Stimulated activated CD4-positive, alpha-beta T cell treated with anti-CD3 and anti-CD28 coated beads, Interleukin-1b, Interleukin-23, amount 100 ng/mL, for 1 hour (primary cell): ENCODE measurements at places on chromosomes 4 and X.

DNA sequence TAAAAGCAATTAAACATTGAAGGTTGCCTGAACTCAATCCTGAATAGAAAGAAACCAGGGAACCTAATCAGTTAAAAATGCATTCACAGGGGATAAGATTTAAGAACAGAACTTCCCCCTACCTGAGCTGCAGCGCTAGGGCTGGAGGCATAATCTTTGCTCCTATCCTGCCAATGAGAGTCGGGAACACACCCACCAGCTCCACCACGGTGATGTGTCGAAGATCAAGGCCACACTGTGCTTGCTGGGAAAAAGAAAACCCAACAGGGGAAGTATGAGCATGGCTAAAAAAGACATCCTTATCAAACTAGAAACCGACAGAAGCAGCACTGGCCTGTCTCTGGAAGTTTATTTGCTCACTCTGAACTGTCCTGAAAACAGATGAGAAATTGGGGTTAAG, 66.3 kb downstream of the SRPX start:
- no peak for DNase-seq

DNA sequence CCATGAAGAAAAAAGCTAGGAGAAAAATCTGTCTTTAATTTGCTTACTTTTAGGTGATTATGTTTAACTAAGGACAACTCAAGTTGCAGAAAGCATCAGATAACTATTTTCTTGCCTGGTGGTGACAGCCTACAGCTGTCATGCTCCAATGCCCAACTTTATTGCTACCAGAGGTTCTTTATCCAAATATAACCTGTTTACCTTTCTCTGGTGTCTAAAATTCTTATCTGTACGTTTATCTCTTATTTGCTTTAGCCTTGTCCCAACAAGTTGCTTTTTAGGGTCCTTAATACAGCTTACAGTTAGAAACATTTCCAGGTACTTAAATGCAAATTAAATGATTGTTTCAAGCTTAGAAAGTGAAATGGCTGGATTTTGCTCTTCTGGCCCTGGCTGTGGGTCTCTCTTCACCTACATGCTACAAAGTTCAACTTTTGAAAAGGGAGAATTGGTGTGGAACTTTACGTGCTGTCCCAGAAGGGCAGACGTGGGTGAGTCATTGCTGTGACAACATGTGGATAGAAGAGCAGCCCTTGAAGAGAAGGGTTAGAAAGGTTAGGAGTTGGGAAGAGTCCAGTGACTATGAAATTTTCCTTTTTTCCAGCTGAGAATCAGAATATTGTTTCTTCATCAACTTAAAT, 60.7 kb downstream of the HPGD start:
- DNase-seq, result no peak

DNA sequence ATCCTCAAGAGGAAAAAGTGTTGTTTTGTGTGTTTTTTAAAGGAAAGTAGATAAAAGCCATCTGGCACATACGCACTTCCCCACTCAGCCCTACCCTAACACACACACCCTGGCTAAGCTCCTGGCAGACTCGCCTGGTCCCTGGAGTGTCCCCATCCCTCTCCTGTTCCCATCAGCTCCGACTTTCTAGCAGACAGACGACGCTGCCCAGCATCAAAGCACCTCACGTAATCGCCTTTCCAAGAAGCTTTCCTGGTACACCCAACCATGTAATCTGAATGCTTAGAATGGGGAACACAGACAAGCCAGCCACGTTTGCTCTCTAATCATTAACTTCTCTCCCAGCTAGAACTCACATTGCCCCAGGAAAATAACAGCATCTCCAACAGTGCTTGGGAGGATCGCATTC, 116.2 kb downstream of the AFAP1 start:
- DNase-seq, result no peak

GRCh38 chr4:3658530-3658913, 107.7 kb upstream of the ADRA2C start:
- no peak for DNase-seq

DNA sequence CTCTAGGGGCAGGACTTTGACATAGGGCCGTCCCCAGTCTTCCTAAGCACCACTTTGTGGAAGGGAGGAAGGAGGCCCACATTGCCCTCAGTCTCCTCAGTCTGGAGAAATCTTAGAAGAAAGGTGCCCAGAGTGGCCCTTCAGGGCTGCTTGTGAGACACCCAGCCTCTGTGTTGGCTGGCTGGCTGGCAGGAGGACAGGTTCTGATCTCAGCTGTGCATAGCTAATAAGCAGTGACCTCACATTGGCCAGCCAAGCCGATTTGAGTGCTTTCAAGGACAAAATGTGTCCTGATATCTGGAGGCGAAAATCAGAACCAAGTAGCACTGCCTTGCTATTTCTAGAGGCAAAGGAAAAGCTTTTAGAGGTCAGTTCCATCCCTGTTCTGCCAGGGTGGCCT, 211.5 kb downstream of the BCOR start:
- DNase-seq, result no peak

DNA sequence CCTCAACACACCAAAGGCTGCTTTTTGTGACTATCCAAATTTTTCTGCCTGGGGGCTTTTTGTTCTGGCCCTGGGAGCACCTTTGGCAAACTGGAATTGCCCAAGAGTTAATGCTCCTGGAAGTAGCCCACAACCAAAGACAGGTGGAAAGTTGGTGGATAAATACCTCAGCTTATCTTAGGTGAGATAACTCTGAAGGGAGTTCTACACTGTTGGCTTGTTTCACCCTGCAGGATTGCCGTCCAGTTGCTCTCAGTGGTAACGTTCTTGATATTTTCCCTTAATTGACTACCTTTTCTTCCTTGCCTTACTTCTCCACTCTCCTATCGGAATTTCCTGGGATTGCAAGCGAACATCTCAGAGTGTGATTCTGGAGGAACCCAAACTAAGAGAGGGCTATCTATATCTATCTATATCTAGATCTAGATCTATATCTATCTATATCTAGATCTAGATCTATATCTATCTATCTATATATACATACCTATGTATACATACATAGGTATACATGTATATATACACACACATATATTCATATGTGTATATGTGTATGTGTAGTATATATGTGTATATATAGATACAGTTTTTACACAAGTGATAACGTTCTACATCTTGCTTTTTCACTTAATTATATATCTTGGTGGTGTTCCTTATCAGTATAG, 82.6 kb upstream of the DHX15 start:
- no peak for DNase-seq

DNA sequence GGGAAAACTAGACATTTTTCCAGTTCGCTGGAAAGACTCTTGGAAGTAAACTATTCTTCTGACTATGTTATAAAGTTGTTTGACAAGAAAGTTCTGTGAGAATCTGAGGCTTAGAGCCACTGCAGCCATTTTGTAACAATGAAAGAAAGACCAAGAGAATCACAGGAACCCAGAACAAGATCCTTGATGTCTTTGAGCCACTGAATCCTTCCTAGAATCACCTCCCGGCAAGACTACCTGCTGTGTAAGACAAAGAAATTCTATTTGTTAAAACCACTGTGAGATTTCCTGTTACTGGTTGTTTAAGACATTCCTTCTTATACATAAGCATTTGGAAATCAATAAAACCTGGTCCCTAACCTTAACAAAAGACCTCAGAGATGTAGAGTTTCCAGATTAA, 175.7 kb upstream of the RASGEF1B start:
- DNase-seq, result no peak

DNA sequence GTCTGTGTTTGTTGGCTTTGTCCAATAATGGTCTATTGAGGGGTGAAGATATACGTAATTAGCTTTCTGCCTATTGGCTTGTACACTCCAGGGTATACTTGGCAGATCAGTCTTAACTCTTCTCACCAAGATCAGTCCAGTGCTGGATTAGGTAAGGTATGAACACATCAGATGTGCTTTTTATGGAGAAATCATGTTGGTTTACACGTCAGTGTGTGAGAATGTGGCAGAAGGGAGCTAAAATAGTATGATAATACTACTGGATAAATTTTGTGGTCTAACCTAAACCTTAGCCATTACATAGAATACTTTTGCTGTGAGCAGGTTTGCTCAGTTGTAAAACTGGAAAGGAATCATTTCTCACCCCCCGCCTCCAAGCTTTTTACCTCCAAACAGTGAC, 4.2 kb downstream of the PDHA1 start:
- DNase-seq, result no peak

- DNase-seq, result no peak
Observed at GRCh38 chr4:102343964-102344519, 1.2 kb downstream of the SLC39A8 start.

GRCh38 chr4:126306152-126306869, 991.6 kb downstream of the FAT4 start:
- no peak for DNase-seq

- no peak for DNase-seq
Observed at GRCh38 chr4:112514647-112515197, 1.3 kb downstream of the NEUROG2 start.

DNA sequence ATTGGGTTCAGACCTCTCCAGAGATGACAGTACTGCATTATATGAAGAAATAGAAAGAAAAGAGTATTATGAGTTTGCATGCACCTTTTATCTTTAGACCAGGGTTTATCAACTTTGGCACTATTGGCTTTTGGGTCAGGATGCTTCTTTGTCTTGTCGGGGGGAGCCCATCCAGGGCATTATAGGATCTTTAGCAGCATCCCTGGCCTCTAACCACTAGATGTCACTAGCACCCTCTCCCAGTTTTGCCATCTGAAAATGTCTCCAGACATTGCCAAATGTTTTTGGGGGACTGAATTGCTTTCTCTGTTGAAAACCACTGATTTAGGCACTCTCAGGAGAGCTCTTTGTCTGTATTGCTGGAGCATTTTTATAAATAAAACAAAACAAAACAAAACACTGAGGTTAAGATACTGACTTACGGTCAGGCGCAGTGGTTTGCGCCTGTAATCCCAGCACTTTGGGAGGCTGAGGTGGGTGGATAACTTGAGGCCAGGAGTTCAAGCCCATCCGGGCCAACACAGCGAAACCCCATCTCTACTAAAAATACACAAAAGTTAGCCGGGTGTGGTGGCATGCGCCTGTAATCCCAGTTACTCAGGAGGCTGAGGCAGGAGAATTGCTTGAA, 23.6 kb downstream of the CA5B start:
- no peak for DNase-seq

DNA sequence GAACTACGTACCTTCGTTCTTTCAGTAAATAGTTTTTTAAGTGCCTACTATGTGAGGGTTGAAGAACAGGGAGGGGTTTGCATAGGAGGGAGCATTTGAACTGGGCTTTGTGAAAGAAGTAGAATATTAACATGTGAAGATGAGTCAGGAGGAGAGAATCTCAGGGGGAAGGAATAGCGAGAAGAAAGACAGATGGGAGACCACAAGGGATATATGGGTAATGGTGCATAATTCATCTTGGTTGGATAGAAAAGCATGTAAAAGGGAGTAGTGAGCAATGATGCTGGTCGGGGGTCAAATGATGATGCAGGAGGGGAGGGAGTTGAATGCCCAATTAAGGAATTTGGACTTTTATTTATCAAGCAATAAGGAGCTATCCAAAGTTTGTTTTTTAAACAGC, 52.7 kb downstream of the TMEM164 start:
- no peak for DNase-seq

- no peak for DNase-seq
Observed at GRCh38 chr4:147578051-147578476, 39.1 kb upstream of the TMEM184C start.

- DNase-seq, result no peak
Observed at GRCh38 chr4:152591396-152591795, 55.5 kb upstream of the FBXW7 start.

- DNase-seq, result no peak
Observed at GRCh38 chr4:41196633-41197332, 17.6 kb downstream of the APBB2 start.

- DNase-seq, result no peak
Observed at GRCh38 chr4:119872371-119873016, 194.2 kb downstream of the MAD2L1 start.

GRCh38 chrX:24415921-24416320, 49.2 kb upstream of the PDK3 start:
- no peak for DNase-seq

- DNase-seq, result no peak
Observed at GRCh38 chr4:184364100-184364921, 110.0 kb downstream of the IRF2 start.

DNA sequence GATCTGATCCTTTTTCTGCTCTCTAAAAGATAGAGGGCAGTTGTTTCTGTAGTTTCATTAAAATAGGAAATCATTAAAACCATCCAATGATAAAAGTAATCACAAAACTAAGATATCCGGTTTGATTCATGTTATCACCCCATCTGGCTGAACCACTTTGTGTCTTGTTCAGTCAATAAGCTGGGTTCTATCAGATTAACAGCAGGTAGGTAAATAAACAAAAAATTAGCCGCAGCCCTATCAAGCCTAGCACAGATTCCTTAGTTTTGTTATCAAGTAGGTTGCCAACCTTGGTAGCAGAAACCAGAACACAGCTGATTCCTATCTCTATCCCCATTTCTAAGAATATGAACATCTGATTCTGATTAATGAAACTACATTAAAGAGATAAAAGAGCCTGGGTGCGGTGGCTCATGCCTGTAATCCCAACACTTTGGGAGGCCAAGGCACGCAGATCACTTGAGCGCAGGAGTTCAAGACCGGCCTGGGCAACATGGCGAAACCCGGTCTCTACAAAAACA, 118.6 kb upstream of the PLAC1 start:
- no peak for DNase-seq
